BE2C (cell line): ENCODE measurements at places on chromosomes 7 and 10.

- DNase-seq: peak; percentile 33
Observed at GRCh38 chr7:137932881-137933269, 69.0 kb downstream of the CREB3L2 start.

DNA sequence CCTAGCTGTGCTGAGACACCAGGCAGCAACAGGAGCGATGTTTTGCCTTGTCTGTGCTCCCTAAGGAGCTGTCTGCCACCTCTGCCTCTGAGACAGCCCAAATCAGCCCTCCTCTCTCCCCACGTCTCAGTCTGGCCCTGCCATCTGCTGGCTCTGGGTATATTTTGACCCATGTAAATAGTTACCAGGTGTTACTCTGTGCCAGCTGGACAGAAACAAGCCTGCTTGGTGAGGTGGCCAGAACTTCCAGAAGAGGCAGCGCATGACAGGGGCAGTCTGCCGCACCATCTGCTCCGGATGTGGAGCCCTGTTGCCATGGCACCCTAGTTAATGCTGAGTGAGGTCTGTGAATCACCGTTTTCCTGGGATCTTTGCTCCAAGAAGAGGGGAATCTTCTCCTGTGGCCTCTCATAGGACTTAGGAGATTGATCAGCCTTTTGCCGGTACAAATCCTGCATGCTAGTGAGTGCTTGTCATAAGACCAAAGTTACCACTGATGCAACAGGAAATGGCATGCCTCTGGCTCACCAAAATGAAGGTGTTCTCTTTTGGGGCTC, 31.8 kb downstream of the GSTO2 start:
- peak; percentile 85 for DNase-seq

- DNase-seq: no peak
Observed at GRCh38 chr10:121305066-121305465, 293.2 kb downstream of the FGFR2 start.

- DNase-seq: no peak
Observed at GRCh38 chr7:16554518-16555236, 28.1 kb downstream of the LRRC72 start.

DNA sequence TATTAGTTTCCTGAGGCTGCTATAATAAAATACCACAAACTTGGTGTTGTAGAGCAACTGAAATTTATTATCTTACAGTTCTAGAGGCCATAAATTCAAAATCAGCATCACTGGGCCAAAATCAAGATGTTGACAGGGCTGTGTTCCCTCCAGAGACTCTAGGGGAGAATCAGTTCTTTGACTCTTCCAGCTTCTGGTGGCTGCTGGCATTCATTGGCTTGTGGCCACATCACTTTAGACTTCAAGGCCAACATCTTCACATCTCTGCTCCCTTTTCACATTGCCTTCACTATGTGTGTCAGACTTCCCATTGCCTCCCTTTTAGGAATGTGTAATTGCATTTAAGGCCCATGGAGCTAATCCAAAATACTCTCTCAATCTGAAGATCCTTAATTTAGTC, 1.6 kb upstream of the MRPS33 start:
- DNase-seq: no peak

GRCh38 chr10:644076-644942, 45.2 kb downstream of the DIP2C start:
- no peak for DNase-seq

- no peak for DNase-seq
Observed at GRCh38 chr10:19974138-19974537, 157.9 kb downstream of the PLXDC2 start.

- no peak for DNase-seq
Observed at GRCh38 chr10:13453896-13454295, 74.9 kb downstream of the BEND7 start.

- no peak for DNase-seq
Observed at GRCh38 chr10:15166325-15166724, 2.2 kb downstream of the NMT2 start.

GRCh38 chr10:98029149-98030092, 1.0 kb downstream of the CRTAC1 start:
- no peak for DNase-seq

- DNase-seq: peak; percentile 50
Observed at GRCh38 chr10:31319602-31320549, 860 bp downstream of the ZEB1 start.

GRCh38 chr10:82358486-82359099, 483.6 kb downstream of the NRG3 start:
- peak; percentile 55 for DNase-seq

GRCh38 chr7:28157076-28157745, 23.4 kb downstream of the JAZF1 start:
- no peak for DNase-seq

DNA sequence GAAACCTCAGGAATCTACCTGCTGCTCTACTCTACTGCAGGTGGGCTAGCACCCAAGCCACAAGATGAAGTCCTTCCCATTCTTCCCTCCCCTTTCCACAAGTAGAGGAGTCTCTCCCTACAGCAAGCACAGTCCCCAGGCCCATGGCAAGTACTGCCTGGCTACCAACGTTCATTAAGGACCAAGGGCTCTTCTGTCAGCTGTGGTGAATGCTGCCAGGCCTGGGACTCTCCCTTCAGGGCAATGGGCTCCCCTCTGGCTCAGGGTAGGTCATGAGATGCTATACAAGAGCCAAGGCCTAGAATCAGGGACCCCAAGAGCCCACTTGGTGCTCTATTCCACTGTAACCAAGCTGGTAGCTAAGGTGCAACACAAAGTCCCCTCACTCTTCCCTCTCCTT, 39.8 kb downstream of the SNX13 start:
- no peak for DNase-seq

GRCh38 chr10:5476918-5477525, 22.3 kb downstream of the CALML5 start:
- DNase-seq: no peak

- DNase-seq: no peak
Observed at GRCh38 chr10:10915215-10915614, 102.5 kb upstream of the CELF2 start.

DNA sequence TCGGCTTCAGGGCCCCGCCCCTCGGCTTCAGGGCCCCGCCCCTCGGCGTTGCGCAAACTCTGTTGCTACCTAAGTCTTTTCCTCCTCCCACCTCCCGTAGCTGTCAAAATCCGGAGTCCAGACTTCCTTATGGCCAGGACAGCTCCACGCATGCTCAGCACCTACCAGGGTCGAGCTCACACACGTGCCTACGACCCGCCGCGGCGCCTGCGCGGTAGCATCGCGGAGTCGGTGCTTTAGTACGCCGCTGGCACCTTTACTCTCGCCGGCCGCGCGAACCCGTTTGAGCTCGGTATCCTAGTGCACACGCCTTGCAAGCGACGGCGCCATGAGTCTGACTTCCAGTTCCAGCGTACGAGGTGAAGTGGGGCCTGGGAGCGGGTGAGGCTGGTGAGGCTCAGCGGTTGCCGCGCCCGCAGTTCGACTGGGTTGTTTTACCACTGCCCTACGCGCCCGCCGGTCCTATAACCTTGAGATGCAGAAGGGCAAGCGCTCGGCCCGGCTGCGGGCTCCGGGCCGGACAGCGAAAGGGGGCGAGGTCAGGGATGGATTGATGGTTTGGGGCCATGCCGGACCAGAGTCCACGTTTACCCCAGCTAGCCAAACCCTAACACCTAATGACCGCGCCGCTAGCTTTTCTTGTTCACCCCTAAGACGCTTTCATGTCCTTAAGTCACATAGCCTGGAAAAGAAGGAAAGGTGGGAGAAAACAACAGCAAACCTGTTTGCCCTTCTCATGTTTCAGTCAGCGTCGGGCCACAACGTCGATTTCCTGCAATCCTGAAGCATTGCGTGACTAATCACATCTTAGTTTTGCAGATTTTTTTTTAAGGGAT, at the start of gene CISD1:
CISD1 (plus strand) TSS at position 217 of the 836 bp plus-strand sequence; CDS start at position 329, 112 bp downstream.
- peak; percentile 98 for DNase-seq

- no peak for DNase-seq
Observed at GRCh38 chr7:96870934-96871333, 134.4 kb upstream of the DLX6 start.

- DNase-seq: no peak
Observed at GRCh38 chr7:49580761-49581160, 192.7 kb upstream of the VWC2 start.

- no peak for DNase-seq
Observed at GRCh38 chr7:104185346-104185745, 22.5 kb downstream of the ORC5 start.

- DNase-seq: peak; percentile 32
Observed at GRCh38 chr10:106996510-106996909, 168.0 kb downstream of the SORCS1 start.

- no peak for DNase-seq
Observed at GRCh38 chr10:99233000-99233688, 2.5 kb downstream of the HPSE2 start.

DNA sequence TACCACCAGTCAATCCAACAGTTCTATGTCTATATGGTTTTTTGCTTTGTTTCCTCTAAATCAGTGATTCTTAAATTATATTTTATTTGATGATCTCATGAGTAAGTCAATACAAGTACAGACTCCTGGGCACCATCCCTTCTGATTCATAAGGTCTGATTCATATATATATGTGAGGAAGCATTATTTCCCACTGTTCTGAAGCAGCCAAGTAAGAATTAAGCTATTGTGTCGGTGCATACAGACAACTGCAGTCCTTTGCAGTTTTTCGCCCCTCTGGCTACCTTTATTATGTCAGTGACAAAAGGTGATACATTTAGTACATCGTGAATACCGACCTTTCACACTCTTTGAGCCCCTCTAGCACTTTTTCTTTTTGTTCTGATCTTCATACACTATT, 1079.6 kb upstream of the C7orf33 start:
- no peak for DNase-seq

- DNase-seq: no peak
Observed at GRCh38 chr7:2525658-2526630, 6.4 kb downstream of the LFNG start.

DNA sequence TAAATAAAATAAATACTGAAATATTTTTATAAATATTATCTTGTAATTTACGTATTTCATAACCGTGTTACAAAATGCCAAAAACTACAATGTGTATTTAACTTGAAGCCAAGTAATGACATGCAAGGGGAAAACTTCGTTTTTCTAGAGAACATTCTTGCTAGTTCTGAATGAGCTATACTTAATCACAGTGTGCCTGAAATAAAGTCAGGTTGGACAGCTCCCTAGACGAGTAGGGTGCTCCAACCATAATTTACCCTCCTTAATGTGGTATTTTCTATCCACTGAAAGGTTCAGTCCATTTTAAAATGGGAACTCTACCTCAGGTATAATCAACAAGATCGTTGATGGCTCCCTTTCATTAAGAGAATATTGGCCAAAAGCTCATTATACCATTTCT, 194.5 kb upstream of the AHR start:
- no peak for DNase-seq

DNA sequence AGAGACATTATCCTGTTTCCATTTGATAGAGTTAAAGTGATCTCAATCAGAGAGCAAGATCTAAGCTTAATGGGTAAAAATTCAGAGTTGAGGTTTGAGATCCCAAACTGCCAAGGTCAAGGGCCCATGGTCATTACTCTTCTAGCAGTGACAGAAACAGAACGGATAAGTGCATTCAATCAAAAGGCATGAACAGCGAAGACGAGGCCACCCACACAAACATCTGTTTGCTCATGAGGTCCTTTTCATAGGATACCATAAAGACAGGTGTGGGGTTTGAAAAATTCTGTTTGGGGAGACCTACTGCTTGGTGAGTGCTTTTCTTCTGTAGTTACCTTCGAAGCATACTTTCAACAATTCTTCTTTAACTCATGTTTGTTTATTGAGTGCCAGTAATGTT, 58.3 kb downstream of the SEMA3C start:
- DNase-seq: no peak

GRCh38 chr10:37754538-37755323, 102.7 kb downstream of the ZNF248 start:
- DNase-seq: no peak

DNA sequence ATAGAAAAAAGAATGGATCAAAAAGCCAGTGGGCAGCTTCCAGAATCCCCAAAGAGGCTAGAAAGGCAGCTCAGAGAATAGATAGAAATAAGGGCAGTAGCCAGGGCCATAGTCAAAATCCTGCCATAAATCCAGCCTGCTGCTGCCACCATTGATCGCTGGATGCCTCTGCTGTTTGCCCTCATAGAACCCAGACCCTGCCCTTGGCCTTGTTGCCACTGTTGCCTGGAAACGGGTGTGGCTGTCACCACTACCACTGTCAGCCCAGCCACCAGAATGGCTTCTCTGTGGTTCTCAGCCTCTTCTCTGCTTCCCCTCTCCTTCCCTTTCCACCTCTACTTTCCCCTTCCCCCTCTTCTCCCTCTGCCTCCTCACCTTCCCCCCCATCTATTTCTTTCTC, 57.8 kb downstream of the HHEX start:
- DNase-seq: no peak

DNA sequence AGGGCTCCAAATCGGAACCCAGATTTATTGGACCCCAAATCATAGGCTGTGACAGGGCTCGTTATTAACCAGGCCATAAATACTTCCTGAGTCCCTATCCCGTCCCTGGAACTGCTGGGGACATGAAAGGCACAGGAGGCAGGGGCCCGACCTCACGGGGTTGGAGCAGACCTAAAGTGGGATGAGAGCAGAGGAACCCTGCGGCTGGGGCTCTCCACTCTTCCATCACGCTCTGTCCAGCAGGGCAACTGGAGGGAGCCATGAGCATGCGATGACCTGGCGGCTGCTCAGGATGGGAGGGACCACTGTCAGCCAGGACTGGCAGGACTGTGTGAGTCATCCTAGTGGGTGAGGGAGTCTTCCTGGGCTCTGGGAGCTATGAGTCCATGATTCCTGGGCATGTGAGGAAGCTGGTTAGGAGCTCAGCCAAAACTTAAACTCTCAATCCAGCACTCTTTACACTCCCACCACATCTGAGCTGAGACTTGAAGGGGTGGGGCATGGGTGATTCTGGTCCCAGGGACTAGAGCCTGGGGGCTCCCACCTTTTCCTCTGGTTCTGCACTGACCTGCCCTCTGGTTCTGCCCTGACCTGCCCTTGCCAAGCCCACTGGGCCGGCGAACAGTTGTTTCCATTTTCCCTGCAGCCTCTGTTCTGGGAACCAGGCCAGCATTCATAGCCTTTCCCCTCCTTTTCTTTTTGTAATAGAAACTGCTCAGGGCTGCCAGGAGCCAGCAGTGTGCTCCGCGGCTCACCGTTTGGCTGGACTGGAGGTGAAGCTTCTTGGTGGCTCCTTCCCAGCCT, 47.1 kb downstream of the SYPL1 start:
- DNase-seq: peak; percentile 81

GRCh38 chr10:99768556-99768955, 13.9 kb upstream of the ABCC2 start:
- DNase-seq: no peak

- no peak for DNase-seq
Observed at GRCh38 chr7:28516390-28517172, 104.3 kb downstream of the CREB5 start.

DNA sequence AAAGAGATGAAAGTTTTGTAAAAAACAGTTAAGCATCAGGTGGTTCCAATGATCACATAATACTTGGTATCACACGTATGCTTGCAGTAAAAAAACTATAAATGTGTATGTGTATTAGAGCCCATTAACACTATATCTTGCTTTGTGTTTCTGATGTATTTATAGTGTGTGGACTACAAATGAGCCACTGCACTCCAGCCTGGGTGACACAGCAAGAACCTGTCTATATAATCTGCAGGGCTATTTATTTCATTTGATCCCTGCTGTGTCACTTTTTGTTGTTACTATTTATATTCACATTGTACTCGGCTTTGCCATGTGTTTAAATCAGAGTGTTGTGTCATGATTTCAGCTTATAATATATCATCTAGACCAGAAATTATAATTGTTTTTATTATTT, 487.8 kb upstream of the TEX47 start:
- DNase-seq: no peak

- DNase-seq: no peak
Observed at GRCh38 chr7:79528421-79528820, 75.0 kb upstream of the MAGI2 start.
